NCI-H1694 (cell line): ENCODE measurements at places on chromosomes 5 and 9.

DNA sequence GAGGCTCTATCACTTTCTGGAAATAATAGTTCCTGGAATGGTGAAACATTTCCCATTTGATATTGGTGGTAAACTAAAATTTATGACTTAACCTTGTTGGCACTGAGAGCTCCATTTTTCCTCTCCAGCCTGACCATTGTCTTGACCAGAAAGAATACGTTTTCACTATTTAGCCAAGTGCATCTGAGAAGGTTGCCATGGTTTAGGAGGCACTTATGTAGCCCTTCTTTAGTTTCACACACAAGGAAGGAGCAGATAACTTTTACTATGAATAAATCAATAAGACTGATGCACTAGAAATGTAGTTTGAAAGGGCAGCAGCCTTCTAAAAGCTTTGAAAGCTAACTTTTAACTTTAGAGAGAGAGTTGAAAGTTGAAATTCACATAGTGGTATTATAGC lies 1045.5 kb upstream of the CDH6 start:
- no peak for DNase-seq

DNA sequence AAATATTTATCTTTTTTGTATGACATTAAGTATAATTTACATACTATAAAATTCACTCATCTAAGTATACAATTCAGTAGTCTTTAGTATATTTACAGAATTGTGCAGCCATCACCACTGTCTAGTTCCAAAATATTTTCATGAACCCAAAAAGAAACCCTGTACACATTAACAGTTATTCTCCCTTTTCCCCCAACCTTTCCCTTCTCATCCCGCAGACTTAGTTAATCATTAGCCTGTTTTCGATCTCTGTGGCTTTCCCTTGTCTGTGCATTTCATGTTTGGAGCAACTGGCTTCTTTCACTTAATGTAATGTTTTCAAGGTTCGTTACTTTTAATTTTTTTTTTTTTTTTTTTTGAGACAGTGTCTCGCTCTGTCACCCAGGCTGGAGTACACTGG lies 37.5 kb downstream of the MTREX start:
- DNase-seq, result no peak

DNA sequence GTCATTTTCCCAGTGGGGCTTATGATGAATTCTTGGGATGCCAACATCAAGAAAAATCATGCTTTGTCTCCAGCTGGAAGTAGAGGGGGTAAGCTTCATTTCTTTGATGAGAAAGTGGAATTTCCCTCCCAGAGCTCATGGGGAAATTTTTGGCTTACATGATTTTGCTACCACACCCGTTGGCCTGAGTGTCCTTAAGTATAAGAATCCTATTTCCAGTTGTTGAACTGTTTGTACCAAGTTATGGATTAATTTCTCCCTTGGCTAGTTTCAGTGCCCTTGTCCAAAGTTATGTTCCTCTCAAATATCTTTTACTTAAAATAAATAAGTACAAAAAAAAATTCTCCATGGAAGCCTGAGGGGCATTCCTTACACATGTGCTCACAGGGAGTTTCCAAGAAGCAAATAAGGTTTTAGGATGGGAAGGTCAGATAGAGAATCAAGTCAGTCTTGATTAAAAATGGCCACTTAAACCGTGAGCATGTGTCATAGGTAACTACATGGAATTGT lies 82.3 kb downstream of the PTCD2 start:
- no peak for DNase-seq

DNA sequence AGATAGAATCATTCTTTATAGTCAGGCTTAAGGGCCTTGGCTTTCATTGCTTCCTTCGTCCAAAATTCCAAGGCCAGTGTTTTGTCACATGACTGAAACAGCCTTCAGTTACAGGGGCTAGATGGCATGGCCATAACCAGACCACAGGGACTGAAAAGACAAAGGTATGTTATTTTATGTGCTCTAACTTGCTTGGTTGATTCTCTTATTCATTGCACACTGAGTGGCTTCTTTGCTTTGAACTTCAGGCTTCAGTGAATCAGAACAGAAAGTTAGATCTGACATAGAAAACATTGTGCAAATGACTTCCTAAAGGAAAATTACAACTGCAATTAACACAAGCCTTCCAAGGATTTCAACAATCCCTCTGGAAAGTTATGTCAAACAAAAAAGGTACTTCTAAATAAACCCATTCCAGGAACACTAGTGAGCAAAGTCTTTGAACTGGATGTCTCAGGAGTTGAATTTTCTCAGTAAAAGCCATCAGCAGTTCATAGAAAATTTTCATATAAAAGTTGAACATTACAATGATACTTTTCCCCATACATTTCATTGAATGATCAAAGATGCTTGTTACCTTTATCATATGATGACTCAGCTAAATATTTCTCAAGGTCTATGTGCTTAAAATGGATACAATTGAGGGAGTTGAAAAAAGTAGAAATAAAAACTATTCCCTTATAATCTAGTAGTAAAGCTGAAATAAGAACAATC lies 355.3 kb downstream of the TMEM232 start:
- no peak for DNase-seq

- peak; percentile 2 for DNase-seq
Measured at GRCh38 chr9:97373331-97373730, 38.6 kb upstream of the TDRD7 start.
